SHP77 (cell line): ENCODE measurements at places on chromosomes 6 and 20.

GRCh38 chr6:11989386-11989785, 22.7 kb upstream of the HIVEP1 start:
- DNase-seq: no peak

- peak; percentile 28 for DNase-seq
Observed at GRCh38 chr20:3238616-3239025, 369 bp downstream of the SLC4A11 start.

DNA sequence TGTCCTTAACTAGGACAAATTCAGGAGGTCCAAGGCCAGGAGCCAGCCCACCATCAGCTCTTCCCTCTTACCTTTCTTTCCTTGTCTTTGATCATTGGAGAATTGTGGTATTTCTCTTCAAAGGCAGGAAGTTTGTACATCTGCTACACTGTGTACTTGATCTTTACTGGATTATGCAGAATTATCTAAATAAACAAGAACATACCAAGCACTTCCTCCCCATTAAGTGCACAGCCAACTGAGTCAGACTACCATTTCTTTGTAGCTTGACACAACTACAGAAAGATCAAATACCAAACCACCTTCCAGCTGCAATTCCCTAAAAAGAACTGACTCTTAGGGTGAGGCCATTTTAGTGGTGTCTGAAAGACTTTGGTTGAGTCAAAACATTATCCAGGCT, 195.1 kb downstream of the HDGFL1 start:
- peak; percentile 23 for DNase-seq

- no peak for DNase-seq
Observed at GRCh38 chr6:165729307-165729936, 66.4 kb upstream of the PDE10A start.

DNA sequence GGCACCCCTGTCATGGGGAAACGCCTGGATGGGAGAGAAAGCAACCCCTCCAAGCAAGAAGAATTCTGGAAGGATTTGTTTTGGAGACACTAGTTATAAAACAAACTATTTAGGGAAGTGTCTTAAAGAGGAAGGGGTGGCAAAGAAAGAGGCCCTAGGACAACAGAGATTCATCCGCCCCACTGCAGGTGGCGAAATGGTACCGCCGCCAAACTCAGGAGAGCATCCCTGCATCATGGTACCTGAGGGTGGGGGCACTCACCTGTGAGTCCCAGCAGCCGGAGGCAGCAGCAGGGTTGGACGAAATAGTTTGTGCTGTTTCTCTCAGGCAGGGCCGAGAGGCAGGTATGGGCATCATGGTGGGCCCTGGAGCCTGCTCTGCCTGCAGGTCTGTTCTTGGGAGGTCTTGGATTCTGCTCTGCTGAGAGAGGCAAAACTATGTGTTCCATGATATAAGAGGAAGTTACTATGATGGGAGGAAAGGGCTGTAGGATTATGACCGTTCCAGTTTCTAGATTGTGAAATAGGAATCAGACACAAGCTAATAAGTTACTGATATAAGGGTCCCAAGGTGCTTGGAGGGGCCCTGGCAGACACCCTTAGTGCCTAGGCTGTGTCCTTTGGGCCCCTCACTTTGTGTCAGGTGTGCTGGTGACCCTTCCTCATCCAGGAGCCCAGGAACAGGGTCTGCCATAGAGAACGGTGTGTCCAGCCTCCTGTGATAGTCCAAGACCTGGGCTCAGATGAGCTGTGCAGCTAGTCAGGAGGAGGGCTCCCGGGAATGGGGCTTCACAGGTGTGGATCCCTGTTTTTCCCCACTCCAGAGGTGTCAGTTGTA, 20.4 kb downstream of the SIRPD start:
- DNase-seq: no peak

DNA sequence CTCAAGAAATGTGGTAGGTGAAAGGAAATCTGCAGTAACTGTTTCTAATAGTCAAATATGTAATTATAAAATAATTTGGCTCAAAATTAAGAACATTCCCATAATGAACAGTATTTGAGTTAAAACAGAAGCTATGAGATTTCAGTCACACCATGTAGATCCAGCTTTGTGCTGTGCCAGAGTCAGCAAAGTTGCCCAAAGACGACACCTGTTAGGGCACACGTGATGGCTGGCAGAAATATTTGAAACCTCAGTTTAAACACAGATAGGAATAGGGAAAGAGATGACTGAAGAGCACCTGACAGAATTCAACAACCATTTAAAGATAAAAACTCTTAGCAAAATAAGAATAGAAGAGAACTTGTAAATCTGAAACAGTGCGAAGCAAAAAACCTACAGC, 129.3 kb downstream of the CD83 start:
- DNase-seq: no peak

GRCh38 chr20:36818185-36818584, 44.6 kb upstream of the DSN1 start:
- DNase-seq: no peak

GRCh38 chr20:25632940-25633790, 9.4 kb upstream of the NANP start:
- DNase-seq: no peak

DNA sequence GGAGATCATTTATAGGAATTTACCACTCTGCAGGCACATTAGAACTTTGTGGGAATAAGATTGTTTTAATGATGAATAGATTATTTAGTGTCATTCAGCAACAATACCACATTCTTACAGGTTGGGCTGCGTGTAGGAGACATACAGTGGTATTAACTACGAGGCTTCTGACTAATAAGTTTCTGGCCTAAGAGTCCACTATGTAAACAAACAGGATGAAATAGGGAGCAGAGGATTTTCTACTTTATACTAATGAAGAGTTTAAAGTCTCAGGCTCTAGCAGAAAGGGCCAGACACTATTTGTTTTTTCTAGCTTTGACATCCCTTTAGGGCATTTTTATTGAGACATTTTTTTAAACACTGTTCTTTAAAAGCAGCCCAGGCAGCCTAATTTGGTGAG, 75.6 kb downstream of the SLC24A3 start:
- no peak for DNase-seq

- DNase-seq: no peak
Observed at GRCh38 chr20:10687895-10688294, 14.1 kb upstream of the JAG1 start.

DNA sequence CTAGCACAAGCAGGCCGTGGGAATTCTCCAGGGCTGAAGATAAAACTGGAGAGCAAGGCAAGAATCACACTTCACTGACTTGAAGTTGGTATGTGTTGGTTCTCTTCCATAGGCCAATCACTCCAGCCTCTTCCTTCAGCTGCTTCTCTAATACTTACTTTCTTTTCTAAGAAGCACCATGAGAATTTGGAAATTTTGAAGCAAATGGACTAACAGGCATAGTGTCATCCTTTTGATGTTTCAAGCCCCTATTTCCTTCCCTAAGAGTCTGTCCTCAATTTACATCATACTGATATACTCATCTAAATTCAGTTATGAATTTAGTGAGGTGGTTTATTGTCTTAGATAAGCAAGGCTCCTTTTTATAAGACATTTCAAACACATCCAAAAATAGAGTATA, 24.0 kb downstream of the SLC26A8 start:
- no peak for DNase-seq

GRCh38 chr6:44002593-44003344, 124.5 kb downstream of the MRPL14 start:
- DNase-seq: no peak

DNA sequence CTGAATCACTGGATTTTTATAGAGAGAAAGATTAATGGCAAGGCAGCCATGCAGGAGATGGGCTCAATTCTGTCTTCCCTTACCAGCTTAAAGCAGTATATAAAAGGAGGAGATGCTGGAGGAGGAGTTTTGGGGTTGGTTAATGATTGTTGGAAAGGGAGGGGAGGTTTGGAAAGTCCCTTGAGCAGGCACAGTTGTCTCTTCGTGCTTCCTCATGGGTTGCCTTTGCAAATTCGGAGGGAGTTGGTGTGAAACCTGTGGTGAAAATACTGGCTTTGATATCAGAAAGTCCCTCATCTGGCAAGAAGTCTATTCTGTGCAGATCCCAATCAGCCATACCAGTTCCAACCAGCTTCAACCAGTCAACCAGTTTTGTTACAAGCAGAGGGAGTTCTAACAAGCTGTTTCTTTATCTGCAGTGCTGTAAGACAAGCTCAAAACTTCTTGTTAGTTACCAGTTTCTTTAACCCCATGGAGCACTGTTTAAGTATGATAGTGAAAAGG, 107.0 kb downstream of the HIVEP1 start:
- DNase-seq: no peak

DNA sequence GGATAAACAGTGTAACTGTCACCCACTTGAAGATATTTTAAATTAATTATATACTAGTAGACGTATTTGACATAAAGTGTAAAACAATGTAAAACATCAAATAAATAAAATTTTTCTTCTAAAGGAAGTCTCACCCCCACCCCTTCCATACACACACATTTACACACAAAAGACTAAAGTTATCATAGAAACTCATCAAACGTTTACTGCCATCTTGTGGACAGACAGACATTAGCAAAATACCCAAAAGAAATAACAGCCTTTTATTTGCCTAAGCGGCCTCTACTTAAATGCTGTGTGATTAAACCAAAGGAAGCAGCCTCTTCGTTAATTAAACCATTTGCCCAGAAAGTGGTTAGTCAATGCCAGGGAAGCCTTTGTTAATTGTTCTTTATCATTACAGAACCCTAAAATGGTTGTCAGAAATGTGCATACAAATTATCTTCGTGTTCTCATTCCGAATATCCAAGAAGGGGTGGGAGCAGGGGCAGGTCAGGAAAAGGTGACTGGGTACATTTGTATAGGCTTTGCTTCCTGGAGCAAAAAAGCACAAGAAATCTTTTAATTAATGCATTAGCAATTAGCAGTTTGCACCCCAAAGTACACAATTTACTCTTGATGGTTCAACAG, 176.2 kb upstream of the SASH1 start:
- DNase-seq: peak; percentile 10

DNA sequence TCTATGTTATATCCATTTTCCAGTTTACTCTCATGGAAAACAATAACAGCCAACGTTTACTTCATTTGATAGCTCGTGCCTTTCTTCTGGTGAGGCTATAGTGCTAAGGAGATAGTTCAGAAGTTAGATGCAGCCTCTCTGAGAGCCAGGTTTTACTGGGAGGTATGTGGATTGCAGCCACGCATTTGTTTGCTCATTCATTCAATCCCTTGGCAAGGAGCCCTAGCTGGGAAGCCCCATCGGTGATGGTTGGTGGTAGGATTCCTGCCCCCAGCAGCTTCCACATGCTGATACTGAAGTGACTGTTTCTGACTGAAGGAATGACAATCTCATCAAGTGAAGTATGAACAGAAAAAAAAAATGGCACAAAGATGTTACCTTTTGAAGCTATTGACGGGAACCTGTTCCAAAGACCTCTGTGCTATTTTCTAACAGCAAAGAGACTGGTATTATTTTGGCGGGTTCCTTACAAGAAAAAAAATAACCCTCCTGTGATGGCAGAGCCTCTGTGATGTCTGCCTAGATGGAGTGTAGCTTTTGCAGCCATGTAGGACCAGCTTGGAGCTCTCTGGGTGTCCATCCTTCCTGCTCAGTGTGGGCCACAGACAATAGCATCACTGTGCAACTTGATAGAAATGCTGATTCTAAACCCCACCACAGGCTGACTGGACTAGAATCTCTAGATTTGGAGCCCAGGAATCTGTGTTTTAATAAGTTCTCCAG, 30.6 kb downstream of the SNAP25 start:
- DNase-seq: peak; percentile 26

DNA sequence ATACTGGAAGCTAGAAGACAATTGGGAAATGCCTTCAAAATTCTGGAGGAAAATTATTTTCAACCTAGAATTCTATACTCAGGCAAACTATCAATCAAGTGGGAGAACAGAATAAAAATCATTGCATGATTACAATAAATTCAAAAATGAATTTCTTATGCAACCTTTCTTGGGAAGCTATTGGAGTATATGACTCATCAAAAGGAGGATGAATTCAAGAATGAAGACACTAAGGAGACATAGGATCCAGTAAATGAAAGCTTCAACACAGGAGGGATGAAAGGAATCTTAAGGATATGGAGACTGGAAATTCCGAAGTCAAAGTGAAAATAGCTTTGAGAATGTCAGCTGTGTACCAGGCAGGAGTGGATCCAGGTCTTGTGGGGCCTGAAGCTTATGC, 12.6 kb upstream of the UBR2 start:
- no peak for DNase-seq

- DNase-seq: peak; percentile 44
Observed at GRCh38 chr6:52389626-52390360, 27.8 kb downstream of the PAQR8 start.

GRCh38 chr20:5395932-5396727, 79.4 kb upstream of the PROKR2 start:
- DNase-seq: no peak

- no peak for DNase-seq
Observed at GRCh38 chr6:131552572-131552971, 20.5 kb upstream of the ARG1 start.

DNA sequence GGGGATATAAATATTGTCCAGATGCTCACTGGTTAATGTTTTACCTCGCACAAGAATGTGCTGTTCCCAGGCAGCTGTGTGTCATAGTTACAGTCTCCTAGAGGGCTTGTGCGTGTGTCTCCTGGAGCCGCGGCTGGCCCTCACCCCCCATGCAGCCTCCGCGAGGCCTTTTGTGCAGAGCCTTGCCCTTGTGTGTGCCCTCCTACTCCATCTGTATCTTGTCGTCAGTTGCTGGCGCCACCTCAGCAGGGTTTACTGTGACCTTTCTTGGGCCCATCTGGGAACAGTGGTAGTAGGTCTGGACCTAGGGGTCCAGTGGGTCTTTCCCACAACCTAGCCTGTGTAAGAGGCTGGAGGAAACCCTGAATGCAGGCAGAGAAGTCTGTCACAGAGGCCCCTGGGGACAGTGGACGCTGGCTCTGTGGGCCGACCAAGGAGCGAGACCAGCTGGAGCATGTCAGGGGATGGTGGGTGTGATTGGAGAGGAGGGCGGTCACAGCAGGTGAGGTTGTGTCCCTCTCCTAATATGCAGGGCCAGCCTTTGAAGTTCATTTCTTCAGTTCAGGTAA, 35.2 kb downstream of the PPP1R14C start:
- no peak for DNase-seq

GRCh38 chr6:82182756-82183155, 64.8 kb downstream of the IBTK start:
- no peak for DNase-seq

GRCh38 chr20:41425180-41425884, 58.7 kb upstream of the EMILIN3 start:
- no peak for DNase-seq

- no peak for DNase-seq
Observed at GRCh38 chr6:146814148-146814750, 215.5 kb downstream of the ADGB start.

DNA sequence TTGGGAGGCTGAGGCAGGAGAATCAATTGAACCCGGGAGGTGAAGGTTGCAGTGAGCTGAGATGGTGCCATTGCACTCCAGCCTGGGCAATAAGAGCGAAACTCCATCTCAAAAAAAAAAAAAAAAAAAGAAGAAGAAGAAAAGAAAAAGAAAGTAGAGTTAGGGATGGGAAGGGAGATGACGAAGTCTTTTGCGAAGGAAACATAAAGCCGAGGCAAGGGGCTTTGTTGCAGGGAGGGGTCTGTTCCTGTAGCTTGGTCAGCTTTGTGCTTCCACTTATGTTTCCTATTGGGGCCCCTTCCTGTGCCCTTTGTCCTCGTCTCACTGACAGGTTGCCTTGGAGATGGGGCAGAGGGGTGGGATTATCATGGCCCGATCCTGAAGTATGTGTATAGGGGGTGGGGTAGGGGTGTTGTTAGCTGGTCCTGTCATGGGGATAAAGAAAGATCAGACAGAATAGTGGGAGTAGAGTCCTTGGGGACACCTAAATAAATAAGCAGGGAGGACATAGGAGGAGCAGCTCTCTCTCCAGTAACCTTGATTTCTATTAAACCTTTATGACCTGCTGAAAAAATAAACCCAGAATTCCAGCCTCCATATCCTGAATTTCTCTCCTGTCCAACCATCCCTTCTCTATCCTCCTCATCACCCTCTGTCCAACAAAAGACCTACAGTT, 1.1 kb upstream of the CLIC1 start:
- no peak for DNase-seq
